Prostate gland (tissue), 2 donors: ENCODE measurements at places on chromosomes 2 and 18. TPM values are rescaled to one million over a fixed set of nuclear protein-coding genes. Genes with fewer than 3 reads are reported as not detected.

Gene VWC2L
- not detected for total RNA-seq

Gene FBXO41
- total RNA-seq = 7.4 TPM

Gene EMILIN1
- total RNA-seq = 149 TPM

Gene TCF23
- total RNA-seq = not detected

Gene CHRND
- 0.34 TPM for total RNA-seq

Gene ASB18
- total RNA-seq = not detected
